ENCODE measurements at places on chromosomes 11 and 22.

DNA sequence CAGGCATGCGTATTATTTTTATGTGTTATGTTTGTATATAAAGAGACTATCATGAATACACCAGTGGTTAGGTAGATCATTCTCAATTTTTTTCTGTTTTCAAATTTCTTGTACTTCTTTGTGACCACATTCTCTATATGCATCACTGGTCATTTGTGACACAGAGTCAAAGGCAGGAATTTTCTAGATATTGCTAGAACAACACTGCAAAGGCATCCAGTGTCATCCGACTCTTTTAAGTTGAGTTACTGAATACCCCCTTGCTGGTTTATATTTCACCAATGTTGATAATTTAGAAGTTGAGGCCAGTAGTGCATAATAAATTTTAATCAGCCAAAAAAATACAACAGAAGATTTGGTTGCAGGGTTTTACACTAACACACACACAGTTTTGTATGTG, 351.8 kb downstream of the CASP12 start:
- DNase-seq = no peak

- peak; percentile 57 for DNase-seq
Observed at GRCh38 chr11:122981388-122982264, at the start of gene BSX. BSX (minus strand) TSS chr11:122981834; CDS start chr11:122981671, 163 bp downstream.

DNA sequence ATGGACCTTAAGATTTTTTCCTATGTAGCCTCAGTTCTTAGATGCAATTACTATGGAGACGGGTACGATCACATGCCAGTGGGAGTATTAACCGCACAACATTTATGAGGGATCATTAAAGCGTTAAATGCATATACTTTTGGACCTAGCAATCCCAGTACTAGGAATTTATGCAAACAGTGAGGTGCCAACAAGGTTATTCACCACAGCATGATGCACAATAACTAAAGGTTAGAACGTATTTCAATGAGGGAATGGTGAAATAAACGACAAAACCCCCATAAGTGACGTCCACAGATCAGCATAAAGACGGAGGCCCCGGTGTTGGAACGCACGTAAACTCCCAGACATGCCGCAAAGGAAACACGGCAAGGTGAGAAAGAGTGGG, 539 bp downstream of the SIRT3 start:
- no peak for DNase-seq

GRCh38 chr11:75100314-75100713, 3.6 kb upstream of the OR2AT4 start:
- peak; percentile 3 for DNase-seq

DNA sequence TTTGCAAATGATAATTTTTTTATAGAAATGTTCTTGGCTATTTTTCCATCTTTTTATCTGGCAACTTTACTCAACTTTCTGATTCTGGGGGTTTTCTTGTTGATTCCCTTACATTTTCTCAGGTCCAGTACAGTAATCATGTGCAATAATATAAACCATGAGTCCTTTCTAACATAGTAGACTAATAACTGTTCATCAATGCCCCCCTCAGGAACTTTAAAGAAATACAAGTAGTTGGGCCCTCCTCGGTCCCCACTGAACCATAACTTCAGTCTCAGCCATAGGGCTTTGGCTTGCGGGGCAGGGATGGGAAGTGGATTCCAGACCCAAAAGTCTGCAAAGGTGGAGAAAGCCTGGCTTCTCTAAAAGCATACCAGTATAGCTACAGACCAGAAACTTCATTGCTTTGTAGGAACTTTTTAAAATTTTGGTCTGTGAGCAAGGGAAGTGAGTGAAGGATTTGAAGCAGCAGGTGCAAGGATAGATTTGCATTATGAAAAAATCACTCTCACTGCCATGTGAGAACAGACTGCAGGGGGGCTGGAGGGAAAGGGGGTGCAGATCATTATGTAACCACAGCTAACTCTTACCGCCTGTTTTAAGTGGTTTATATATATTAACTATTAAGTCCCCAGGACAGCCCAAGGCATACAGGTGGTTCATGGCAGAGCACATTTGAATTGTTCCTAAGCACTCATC, 10.4 kb upstream of the TUB start:
- DNase-seq = no peak

DNA sequence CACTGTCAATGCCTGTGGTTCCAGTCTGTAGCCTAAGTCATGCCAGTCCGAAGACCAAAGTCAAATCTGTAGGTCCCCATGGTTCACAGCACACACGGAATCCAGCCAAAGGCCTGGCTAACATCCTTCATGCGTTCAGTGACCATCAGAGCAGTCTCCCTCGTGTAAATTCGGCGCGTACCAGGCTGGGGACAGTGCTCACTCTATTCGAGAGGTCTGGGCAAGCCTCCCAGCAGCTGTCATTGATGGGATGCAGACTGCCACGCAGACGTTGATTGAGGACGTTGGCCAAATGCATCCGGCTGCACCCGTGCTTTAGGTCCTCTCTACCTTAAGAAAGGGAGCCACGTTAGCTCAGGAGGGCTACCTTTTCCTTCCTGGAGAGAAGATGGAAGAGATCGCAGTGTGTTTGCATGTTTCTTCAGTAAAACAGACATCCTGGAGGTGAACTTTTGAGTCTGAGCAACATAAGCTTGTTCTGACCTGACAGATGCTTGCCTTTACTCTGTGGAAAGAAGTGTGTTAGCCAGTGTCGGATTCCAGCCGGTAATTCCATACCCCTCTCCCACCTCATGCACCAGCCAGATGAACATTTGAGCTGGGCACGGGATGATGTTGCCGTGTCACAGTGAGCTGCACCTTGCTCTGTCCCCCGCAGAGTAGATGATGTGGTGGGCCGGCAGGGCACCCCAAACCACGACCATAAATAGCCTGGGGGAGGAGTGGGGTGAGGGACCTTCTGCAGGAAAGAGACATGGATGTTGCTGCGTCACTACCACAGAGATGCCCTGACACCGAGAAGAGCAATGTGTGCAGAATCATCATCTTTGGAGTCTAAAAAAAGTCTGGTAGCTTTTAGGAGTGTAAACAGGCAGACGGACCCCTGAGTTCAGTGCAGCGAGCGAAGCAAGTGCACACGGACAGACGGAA, 12.2 kb downstream of the CTTN start:
- no peak for DNase-seq

DNA sequence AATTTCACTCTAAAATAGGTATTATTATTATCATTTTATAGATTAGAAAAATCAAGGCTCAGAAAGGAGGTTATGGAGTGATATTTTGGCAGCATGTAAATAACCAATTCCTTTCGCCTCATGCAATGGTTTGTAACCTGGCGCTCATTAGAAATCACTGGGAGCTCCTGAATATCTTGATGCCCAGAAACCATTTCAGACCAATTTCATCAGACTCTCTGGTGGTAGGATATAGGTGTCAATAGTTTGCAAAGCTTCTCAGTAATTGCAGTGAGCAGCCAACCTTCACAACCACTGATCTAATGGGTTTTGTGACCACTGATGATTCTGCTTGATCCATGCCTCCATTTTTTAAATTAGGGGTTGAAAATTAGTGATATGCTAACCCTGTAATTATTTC, 57.8 kb upstream of the ZC3H12C start:
- DNase-seq = no peak

DNA sequence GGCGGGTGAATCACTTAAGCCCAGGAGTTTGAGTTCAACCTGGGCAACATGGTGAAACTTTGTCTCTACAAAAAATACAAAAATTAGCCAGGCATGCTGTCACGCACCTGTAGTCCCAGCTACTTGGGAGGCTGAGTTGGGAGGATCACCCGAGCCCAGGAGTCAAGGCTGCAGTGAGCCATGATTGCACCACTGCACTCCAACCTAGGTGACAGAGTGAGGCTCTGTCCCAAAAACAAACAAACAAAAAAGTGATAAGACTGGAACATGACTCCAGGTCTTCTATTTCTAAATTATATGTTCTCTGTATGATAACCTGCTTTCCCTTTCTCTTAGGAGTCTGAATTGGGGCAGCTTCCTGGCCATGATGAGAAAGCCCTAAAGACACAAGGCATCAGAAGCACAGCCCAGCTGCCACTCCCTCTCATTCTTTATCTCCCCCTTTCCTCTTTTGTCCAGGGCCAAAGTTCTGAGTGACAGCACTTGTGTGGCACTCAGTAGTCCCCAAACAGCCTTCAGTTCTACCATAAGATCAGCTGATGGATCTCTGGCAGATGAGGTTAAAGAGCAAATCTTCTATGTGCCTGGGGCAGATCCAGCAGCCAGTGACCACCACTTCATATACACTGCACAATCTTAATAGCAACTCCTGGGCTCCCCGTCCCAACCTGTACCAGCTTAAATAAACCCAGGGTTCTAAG, 136.0 kb downstream of the C11orf58 start:
- DNase-seq = no peak

DNA sequence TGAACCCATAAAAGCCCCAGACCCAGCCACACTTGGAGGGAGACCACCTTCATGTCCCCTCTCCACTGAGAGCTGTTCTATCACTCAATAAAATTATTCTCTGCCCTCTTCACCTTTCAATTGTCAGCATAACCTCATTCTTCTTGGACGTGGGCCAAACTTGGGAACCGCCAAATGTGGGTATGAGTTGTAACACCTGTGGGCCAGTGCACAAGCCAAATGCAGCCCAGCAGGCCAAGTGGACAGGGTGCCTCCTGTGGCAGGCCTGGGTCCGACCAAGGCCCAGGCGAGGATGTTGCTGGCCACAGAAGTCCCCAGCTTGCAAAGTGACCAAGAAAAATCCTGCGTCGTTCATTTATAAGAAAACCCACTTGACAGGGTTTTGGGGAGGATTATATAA, 621.2 kb downstream of the METTL15 start:
- DNase-seq = no peak

DNA sequence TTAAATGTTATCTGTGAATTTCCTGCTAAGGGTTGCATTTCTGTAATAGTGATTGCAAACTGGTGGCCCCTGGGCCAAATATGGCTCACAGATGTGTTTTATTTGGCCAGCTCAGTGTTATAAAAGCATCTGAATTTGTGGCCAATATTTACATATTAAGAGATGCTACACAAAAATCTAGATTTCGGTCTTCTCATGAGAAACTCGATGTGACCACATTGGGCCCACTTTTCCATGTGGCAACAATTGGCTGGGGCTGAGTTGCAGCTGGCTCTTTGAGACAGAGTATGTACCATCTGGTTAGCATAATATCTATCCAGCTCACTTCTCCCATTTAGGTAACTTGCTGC, 244.5 kb upstream of the POU2AF2 start:
- DNase-seq = no peak

DNA sequence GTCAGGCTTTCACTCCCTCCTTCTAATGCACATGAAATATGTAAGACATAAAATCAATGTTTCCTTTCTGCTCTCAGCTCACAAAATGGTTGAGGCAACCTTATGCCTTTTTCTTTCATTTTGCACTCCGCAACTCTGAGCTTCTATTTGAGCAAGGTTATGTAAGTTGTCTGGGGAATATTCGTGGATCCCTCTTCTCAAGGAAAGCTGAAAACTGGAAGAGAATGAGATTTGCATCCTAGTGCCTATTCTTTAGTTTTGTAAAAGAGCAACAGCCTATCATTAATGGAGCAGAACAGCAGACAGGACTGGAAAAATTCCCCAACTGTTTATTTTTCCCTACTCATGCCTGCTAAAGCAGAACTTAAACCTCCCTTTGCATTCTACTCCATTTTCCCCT, 141.7 kb downstream of the FAM76B start:
- no peak for DNase-seq

DNA sequence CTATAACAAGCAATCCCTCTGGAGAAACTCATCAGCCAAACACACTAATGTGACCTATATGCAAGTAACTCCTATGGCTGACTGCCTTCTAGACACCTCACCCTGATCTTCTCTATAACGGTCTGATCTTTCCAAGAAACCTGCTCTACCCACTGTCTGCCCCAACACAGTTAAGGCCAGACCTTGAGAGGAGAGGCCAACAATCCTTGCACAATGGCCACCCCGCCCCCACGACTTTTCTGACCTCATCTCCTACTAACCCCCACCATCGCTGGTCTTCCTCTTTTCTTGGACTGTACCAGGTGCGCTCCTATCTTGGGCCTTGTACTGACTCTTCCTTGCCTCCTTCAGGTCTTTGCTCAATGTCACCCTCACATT, 12.5 kb downstream of the HIRA start:
- DNase-seq = no peak

GRCh38 chr11:111944651-111945051, 7.5 kb downstream of the DIXDC1 start:
- DNase-seq = no peak

GRCh38 chr11:12932485-12932884, 76.6 kb upstream of the RASSF10 start:
- no peak for DNase-seq

DNA sequence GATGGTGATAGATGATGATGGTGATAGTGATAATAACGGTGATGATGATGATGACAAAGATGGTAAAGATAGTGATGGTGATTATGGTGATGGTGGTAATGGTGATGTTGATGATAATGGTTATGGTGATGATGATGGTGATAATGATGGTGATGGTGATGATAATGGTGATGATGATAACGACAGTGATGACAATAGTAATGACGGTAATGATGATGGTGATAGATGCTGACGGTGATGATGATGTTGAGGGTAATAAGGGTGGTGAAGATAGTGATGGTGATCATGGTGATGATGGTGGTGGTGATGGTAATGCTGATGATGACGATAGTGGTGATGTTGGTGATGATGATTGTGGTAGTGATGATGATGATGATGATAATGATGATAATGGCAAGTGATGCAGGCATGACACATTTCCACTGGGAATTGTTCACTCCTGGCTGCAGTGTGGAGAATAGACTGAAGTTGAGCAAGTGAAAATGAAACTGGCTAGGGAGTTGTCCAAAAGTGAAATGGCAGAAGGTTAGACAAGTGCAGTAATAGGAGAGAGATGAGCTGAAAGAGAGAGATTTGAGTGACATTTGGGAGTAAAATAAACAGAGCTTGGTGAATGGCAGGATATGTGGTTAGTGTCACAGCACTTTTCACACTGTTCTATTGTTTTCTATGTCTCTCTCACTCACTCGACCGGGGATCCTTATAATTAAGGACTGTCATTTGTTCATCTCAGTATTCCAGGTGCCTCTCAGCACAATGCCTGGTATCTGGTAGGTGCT, 992.5 kb downstream of the OPCML start:
- DNase-seq = no peak

DNA sequence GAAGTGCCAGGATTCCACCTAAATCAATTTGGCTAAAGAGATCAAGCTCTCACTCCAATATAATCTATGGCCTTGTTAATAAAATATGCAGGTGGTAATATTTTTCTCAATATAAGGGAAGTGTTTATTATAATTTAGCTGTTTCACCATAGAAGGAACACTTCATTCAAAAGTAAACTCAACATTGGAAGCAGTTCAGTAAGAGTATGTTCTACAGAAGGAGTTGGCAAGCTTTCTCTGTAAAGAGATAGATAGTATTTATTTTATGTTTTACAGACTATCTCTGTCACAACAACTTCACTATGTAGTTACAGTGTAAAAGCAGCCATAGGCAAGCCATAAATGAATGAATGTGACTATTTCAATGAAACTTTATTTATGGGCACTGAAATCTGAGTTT, 313.6 kb upstream of the ANO3 start:
- DNase-seq = no peak

- DNase-seq = peak; percentile 56
Observed at GRCh38 chr22:39556970-39557841, 13.3 kb upstream of the CACNA1I start.

GRCh38 chr11:83087035-83087434, 15.3 kb upstream of the RAB30 start:
- DNase-seq = no peak

Measured in stimulated activated CD4-positive, alpha-beta T cell treated with anti-CD3 and anti-CD28 coated beads, Interleukin-12 subunit alpha, Interleukin-12 subunit beta, amount 100 ng/mL, for 4 hours (primary cell).